ENCODE measurements at places on chromosomes 16 and 17.

- no peak for DNase-seq
Observed at GRCh38 chr17:1762901-1763898, 1.3 kb downstream of the SERPINF1 start.

- no peak for DNase-seq
Observed at GRCh38 chr17:67246403-67246652, 1.3 kb upstream of the HELZ start.

GRCh38 chr17:80501741-80502577, 25.6 kb upstream of the NPTX1 start:
- no peak for DNase-seq

DNA sequence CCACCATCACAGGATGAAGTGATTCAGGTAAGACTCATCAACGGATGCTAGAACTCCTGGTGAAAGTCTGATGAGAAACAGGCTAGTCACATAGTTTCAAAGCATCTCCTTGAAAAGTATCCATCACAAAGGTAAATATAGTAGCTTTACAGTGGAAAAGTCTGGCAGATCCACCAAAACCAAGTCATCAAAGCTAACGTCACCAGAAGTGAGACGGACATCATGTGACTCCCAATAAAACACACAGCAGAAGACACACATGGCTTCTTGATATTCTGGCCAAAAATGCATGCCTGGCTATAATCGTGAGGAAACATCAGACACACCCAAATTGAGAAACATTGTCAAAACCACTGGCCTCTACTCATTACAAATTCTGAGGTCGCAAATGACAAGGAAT, 17.9 kb upstream of the TRPV3 start:
- DNase-seq = no peak

DNA sequence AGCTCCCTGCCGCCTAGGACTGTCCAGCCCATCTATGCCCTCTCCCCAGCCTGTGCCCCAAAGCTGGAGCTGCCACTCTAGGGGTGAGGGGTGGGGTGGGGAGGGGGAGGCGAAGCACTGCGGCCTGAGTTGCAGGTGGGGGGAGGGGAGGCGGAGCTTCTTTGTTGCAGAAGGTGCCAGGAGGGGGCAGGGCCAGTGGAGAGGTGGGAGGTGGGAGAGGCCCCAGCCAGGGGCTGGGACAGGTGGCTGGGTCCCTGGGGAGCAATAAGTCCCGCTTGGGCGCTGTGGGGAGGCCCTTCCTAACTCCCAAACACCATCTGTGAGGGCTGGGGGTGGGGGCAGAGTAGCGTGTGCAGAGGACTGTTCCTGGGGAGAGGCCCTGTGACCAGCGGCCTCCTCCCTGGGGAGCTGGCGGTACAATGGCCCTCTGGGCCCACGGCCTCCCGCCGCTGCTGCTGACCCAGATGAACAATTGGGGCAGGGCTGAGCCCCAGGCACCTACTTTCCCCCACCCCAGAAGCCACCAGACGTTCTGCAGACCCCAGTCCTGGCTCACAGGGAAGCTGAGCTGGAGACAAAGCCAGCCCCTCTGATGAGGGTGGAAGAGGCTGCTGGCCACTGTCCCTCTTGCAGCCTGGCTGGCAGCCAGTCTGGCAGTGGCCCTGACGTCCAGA, 2.2 kb upstream of the NTN3 start:
- no peak for DNase-seq

GRCh38 chr17:43855061-43855460, 8.1 kb downstream of the CD300LG start:
- no peak for DNase-seq

- DNase-seq = no peak
Observed at GRCh38 chr17:62888148-62888547, 77.9 kb upstream of the TANC2 start.

- DNase-seq = no peak
Observed at GRCh38 chr16:63695347-63695746, 1426.5 kb downstream of the CDH11 start.

GRCh38 chr16:54402270-54402669, 115.7 kb upstream of the IRX3 start:
- no peak for DNase-seq

DNA sequence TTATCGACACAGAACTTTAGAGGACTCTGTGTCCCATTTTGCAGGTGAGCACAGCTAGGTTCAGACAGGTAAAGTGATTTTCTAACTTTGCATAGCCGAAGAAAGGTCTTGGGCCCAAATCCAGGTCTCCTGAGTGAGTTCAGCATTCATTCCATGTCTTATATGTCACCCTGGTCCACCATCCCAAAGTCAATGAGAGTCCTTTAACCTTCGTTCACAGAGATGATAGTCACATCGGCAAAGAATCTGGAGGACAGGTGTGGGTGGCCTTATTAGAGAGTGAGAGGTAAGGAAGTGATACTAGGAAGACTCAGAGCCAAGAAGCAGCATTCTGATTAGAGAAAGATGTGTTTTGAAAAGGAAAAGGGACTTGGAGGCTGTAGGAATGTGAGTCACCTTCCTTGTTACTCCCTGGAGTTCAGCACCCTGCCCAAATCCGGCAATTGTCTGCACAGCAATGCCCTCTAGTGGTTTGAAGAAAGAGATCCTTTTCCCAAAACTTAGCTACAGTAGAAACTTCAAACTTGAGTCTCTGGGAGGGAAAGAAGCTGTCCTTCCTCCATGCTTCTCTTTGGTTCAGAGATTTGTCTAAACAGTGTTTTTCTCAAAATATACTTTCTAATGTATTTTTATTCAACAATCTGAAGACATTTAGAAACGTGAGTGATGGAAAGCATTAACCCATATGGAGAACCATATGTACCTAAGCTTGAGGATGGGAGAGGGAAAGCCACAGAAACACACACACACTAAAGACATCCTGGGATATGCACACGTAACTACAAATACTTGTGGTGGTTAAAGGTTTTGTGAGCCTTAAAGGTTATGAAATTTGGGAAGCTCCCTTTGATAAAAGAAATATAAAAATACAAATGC, 96.4 kb upstream of the SHISA6 start:
- no peak for DNase-seq

GRCh38 chr16:70437017-70437581, 1.8 kb downstream of the ST3GAL2 start:
- DNase-seq = no peak

DNA sequence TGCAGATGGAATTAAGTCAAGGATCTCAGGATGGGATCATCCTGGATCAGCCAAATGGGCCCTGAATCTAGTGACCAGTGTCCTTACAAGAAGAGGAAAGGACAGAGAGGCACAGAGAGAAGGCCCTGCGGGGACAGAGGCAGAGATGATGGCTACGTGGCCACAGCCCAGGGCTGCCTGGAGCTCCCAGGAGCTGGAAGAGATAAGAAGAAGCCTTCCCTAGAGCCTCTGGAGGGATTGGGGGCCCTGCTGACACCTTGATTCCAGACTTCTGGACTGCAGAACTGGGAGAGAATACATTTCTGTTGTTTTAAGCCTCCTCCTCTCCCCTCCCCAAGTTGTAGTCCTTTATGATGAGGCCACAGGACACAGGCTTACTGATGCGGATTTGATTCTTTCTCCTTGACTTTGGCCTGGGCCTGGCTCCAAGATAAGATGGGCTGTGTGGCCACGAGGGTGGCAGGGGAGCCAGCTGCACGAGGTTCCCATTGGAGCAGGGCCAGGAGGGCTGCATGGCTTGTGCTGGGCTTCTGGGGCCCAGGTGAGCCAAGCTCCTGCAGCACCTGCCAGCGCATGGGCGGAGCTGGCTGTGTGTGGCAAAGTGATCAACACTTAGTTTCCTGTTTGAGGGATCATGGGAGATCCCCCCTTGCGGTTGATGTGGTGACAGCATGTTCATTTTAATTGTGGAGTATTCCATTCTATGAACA, 146.1 kb downstream of the IRF8 start:
- no peak for DNase-seq

DNA sequence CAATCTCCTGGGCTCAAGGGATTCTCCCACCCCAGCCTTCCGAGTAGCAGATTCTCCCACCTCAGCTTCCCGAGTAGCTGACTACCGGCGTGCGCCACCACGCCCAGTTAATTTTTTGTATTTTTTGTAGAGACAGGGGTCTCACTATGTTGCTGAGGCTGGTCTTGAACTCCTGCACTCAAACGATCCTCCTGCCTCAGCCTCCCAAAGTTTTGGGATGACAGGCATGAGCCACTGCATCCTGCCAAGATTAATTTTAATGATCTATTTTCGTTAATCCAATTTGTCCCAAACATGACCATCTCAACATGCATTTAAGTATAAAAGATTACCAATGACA, 1.2 kb downstream of the ZC3H7A start:
- no peak for DNase-seq

DNA sequence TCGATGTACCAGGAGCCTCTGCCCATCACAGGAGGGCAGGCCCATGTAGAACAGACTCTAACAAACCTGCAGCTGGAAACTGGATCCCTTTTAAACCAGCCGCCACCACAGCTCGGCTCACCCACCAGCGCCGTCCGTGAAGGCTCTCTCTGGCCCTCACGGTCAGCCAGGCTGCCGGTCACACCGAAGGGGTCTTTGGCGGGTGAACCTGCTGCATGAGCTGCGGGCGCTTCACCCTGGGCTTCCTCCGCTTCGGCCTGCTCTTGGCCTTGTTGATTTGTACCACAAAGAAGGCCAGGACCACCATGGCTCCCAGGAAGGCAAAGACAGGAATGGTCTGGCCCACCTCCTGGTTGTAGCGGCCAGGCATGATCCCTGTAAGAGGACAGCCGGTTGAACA, 11.7 kb upstream of the SLC38A8 start:
- DNase-seq = no peak

- DNase-seq = no peak
Observed at GRCh38 chr16:50802000-50802399, 60.1 kb downstream of the CYLD start.

DNA sequence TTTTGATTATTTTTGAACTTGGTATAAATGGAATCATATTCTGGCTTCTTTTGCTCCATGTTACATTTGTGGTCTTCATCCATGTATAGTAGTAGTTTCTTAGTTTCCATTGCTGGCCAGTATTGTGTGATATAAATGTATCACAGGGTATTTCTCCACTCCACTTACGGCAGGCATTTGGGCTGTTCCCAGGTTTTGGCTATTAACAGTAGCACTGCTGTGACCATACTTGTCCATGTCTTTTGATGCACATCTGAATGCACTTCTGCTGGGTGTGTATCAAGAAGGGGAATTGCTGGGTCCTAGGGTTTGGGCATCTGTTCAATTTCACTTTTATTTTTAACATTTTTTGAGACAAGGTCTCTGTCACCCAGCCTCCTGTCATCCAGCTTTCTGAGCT, 13.9 kb downstream of the NTN1 start:
- DNase-seq = no peak

GRCh38 chr17:52383493-52384100, 225.1 kb upstream of the CA10 start:
- DNase-seq = no peak

- no peak for DNase-seq
Observed at GRCh38 chr17:77042476-77043231, 98.1 kb upstream of the SEC14L1 start.

- DNase-seq = peak; percentile 59
Observed at GRCh38 chr17:77343031-77343800, 202.4 kb downstream of the SEC14L1 start.

- DNase-seq = no peak
Observed at GRCh38 chr16:30147843-30148510, 25.0 kb upstream of the MAPK3 start.

DNA sequence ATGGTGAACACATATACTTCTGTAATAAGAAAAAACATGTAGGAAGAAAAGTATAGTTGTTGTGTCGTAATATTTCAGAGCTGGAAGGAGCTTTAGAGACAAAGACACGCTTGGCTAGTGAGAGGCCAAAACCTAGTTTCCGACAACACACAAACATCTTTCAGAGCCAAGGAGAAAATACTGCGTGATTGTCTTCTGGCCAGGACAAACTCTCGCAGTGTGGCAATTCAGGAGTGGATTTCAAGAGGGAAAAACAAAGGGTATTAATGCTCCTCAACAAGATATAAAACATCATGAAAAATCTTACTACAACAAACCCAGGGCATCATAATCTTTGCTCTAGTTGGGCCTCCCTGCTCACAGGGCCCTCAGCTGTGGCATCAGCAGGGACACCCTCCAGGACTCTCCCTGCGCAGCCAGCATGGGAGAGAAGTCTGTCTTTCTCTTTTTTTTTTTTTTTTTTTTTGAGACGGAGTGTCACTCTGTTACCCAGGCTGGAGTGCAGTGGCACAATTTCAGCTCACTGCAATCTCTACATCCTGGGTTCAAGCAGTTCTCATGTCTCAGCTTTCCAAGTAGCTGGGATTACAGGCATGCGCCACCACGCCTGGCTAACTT, 66.4 kb downstream of the CYB5B start:
- DNase-seq = no peak

GRCh38 chr17:83037874-83038165, 41.6 kb upstream of the METRNL start:
- DNase-seq = no peak

GRCh38 chr17:76539631-76540271, at the start of gene PRCD:
Gene PRCD (plus strand): TSS chr17:76540044. CDS start chr17:76540142, 98 bp downstream.
- DNase-seq = no peak

GRCh38 chr16:58809213-58809612, 75.1 kb upstream of the GOT2 start:
- DNase-seq = no peak

- DNase-seq = no peak
Observed at GRCh38 chr17:50412188-50412732, 13.8 kb upstream of the ACSF2 start.

- DNase-seq = no peak
Observed at GRCh38 chr17:19549746-19550623, 16.3 kb downstream of the SLC47A1 start.

- DNase-seq = no peak
Observed at GRCh38 chr16:69921127-69921526, 30.0 kb upstream of the CLEC18A start.

- DNase-seq = no peak
Observed at GRCh38 chr17:41185001-41185400, 290 bp upstream of the KRTAP4-1 start.

- no peak for DNase-seq
Observed at GRCh38 chr17:40727447-40728231, 24.1 kb upstream of the KRT24 start.

GRCh38 chr16:58201163-58201562, 3.3 kb upstream of the CSNK2A2 start:
- DNase-seq = no peak

GRCh38 chr16:1870365-1871082, 1.4 kb downstream of the MEIOB start:
- DNase-seq = no peak

GRCh38 chr17:35148144-35148543, 527 bp downstream of the UNC45B start:
- DNase-seq = no peak

GRCh38 chr16:4737545-4737944, 3.2 kb downstream of the DNAAF8 start:
- DNase-seq = no peak

GRCh38 chr17:78435330-78436005, 57.0 kb downstream of the PGS1 start:
- DNase-seq = no peak

All from T-helper 2 cell (primary cell).